Sciatic nerve (tissue), 2 donors: ENCODE measurements at places on chromosomes 5 and 9.
A peak's percentile ranks its signal among the peaks of the same experiment; 100 is the strongest.

DNA sequence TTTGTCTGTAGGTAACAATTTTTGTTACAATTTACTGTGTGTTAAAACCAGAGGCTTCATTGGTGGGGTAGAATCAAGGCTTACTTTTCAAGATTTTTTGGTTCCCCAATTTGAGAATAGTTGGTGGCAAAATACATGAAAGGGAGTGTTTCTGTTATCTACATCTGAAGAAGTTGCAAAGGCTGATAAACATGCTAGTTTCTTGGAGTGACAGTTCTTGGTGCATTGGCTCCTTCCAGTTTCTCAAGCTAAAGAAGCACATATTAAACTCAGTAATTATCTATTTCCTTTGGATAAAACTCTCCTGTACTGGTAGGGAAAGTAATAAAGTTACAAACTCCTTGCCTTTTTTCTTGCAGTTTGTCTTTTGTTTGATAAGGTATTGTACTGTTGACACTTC lies 5.9 kb downstream of the MACIR start:
- DNase-seq = no peak

DNA sequence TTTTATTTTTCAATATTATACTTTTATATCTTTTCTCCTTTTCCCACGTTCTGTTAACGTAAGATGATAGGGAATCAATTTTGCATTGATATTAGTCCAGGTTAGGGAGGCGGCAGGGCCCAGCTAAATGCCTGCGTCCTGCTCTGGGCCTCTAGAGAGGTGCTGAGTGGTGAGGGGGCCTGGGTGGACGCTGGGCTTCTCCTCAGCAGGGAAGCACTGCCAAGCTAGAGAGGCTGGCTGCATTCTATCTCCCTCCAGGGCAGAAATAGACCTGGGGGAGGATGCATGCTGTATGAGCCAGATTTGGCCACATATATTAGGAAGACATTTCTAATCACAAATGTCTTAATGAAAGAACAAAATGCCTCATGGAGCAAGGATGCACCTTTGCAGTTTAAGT lies 43.6 kb upstream of the NKX2-5 start:
- DNase-seq = no peak

DNA sequence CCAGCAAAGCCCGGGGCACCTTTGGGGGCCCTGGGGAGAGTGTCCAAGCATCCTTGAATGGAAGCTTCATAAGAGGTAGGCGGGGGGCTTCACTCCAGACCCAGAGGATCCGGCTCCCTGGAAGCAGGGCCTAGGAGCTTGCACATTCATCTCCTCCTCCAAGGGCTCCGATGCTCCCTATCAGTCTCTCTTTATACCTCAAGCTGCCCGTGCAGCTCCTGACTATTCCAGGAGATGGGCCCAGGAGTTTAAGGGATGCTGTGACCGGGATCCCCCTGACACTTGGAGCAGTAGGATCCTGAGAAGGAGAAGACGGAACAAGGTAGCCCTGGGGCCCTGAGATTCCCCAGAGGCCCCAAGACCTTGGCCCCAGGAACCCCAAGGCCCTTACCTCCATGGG lies 25.9 kb downstream of the CSF1R start:
- DNase-seq = peak; percentile 44

- DNase-seq = peak; percentile 56
Observed at GRCh38 chr9:134318941-134319305, 7.3 kb upstream of the RXRA start.

GRCh38 chr5:40321514-40321913 lies 358.2 kb upstream of the PTGER4 start:
- no peak for DNase-seq

GRCh38 chr5:16144416-16144815 lies 35.2 kb downstream of the MARCHF11 start:
- no peak for DNase-seq

GRCh38 chr5:15386122-15386521 lies 113.9 kb upstream of the FBXL7 start:
- no peak for DNase-seq

- no peak for DNase-seq
Observed at GRCh38 chr9:130452835-130453234, 8.1 kb downstream of the ASS1 start.

- DNase-seq = no peak
Observed at GRCh38 chr5:1836891-1837880, 36.0 kb downstream of the NDUFS6 start.

GRCh38 chr9:113635586-113635985 lies 172.1 kb downstream of the RGS3 start:
- DNase-seq = peak; percentile 27

GRCh38 chr5:66171349-66172344 lies 27.5 kb downstream of the SREK1 start:
- no peak for DNase-seq

GRCh38 chr9:85516455-85516854 lies 225.3 kb downstream of the AGTPBP1 start:
- no peak for DNase-seq

- no peak for DNase-seq
Observed at GRCh38 chr5:81007637-81008027, 47.5 kb downstream of the RASGRF2 start.
